CD4-positive, alpha-beta memory T cell (primary cell): ENCODE measurements at places on chromosomes 5 and 9.
A peak's percentile ranks its signal among the peaks of the same experiment; 100 is the strongest.

DNA sequence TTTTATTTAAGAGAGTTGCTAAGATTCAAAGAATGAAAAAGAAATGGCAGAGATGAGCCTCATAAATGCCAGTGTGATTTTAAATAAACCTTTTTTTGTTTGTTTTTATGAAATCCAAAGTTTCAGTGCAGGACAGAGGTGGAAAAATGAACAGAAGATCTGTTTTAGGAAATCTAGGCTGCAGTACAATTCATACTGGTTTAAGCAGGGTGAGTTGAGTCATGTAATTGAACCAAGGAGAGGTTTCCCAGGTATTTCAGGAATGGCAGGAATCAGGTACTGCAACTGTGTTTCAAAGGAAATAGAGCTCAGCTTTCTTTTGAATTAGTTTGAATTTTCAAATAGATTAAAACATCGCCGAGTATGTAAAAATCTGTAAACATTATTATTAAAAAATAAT is 3.0 kb upstream of the ANKRD31 start:
- DNase-seq: no peak

GRCh38 chr5:72283358-72283757 is 36.7 kb downstream of the MRPS27 start:
- no peak for DNase-seq

DNA sequence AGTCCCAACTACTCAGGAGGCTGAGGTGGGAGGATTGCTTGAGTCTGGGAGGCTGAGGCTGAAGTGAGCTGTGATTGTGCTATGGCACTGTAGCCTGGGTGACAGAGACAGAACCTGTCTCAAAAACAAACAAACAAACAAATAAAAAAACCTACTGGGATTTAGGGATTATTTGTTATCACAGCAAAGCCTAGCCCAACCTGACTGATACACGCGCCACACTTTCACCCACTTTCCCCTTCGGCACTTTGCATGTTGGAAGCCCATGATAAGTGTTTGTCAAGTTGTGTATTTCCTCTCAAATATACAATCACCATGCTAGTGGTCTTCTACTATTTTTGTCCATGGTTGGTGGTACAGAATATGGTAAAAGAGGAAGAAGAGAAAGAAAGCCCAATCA is 50.5 kb upstream of the STC2 start:
- no peak for DNase-seq

- no peak for DNase-seq
Measured at GRCh38 chr5:168714046-168714445, 134.9 kb upstream of the PANK3 start.

GRCh38 chr9:16010221-16010620 is 457.4 kb downstream of the CCDC171 start:
- no peak for DNase-seq

DNA sequence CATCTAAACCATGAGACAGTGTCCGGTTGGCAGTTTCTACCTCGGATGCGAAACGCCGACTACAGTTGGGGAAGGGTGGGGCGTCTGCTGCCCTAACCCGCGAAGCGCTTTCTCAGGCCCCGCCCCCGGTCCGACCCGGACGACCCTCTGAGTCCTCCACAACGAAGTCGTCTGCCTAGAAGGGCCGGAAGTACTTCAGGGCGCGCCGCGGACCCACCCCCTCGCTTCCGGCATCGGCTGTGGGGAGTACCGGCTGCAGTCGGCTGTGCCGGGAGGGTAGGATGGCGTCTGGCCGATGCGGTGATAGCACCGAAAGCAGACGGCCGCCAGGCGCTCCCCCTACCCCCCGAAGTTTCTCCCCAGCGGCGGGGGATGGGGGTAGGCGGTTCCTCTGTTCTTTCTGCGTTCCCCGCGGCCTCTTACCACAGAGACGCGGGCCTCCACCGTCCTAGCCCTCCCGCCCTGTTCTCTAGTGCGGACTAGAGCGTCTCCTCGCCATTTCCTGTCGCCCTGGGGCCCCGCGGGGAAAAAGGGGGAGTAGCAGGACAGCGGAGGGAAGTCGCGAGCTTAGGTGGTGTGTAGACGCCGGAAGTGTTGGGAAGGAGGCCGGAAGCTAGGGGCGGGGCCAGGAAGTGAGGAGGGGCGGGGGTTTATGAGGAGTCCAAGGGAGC is at the start of gene TRIM41:
TSS of gene TRIM41 (plus strand) at position 224 of the 671 bp plus-strand sequence. CDS start 719 bp downstream, outside the sequence.
- DNase-seq: peak; percentile 97

GRCh38 chr5:124909734-124910133 is 163.3 kb upstream of the ZNF608 start:
- no peak for DNase-seq
